Substantia nigra (tissue), 51 donors: ENCODE measurements at places on chromosomes 11 and 22.

DNA sequence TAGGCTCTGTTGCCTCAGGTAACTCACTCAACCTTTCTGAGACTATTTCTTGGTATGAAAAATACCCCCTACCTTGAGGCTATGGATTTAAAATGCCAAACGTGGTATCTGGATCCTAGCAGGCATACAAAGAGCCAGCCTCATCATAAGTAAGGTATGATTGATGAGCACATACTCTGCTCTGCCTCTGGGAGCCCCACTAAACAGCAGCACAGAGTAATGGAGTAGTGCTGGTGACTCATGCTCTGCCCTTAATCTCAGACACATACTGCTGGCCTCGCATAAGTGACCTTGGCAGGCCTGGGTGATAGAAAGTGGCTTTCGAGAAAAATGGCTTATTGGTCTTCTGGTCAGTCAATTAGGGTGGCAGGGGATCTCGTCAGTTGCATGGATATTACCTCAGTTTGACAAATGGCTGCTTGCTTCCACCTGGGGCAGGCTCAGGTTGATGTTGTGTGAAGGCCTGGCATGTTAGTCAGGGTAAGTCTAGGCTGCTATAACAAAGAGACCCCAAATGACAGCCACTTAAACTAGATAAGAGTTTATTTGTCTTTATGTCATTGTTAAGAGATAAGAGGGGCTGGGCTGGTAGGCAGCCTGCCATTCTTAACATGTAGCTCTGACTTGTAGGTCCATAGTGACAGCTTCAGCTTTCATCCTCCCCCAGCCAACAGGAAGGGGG, 15.2 kb upstream of the SLC6A5 start:
- no peak for DNase-seq

- DNase-seq, result no peak
These were observed 438 bp upstream of the PLA2G3 start for GRCh38 chr22:31140746-31141145.

- no peak for DNase-seq
These were observed 57.8 kb downstream of the SPATA19 start for GRCh38 chr11:133787379-133788141.

GRCh38 chr11:27716835-27717234, 16.6 kb upstream of the BDNF start:
- no peak for DNase-seq

GRCh38 chr11:64245797-64246620, 734 bp downstream of the PPP1R14B start:
- DNase-seq, result no peak

- no peak for DNase-seq
These were observed 25.8 kb downstream of the SWAP70 start for GRCh38 chr11:9689721-9690120.

DNA sequence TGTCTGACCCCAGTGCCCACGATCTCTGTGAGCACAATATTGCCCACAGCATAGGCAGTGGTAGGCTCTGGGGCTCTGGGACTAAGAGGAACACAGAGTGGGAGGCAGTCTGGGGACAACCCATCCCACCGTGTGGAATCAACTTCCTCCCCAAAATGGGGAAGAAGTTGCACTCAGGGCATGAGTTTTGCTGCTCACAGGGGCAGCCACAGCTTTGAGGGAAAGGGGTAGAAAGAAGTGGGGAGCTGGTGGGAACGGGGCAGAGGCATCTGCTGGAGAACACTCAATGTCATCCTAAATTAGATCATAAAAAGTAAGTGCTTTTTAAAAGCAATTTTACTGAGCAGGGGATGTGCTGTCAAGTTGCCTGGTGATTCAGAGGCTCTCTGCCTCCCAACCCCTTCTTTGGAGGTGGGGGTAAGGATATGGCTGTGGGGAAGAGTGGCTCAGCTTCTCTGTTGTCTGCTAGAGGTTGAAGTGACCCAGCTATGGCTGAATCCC, 233.8 kb upstream of the NCAM1 start:
- DNase-seq, result no peak

DNA sequence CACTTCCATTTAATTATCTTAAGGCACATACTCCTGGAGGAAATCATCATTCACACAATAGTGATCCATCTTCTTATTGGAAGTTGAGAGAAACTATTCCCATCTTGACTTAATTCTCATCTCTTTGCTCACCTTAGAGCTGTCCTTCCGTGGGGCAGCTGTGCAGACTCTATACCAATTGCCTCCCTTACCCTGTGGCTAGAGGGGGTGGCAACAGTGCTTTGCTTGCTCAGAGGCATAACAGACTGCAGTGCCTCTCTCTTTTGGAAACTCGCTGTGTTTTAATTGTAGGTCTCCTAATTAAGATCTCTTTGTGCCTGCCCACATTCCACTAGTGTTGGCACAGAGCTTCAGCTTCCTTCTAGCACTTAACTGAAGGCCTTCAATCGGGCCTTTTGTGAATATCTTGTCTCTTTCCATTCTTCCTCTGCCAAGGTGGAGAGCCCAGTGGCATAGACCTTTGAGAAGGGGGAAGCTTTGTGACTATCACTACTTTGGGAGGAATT, 5.5 kb downstream of the KMT2A start:
- no peak for DNase-seq

- DNase-seq, result no peak
These were observed 761.3 kb downstream of the OPCML start for GRCh38 chr11:132770829-132771530.

DNA sequence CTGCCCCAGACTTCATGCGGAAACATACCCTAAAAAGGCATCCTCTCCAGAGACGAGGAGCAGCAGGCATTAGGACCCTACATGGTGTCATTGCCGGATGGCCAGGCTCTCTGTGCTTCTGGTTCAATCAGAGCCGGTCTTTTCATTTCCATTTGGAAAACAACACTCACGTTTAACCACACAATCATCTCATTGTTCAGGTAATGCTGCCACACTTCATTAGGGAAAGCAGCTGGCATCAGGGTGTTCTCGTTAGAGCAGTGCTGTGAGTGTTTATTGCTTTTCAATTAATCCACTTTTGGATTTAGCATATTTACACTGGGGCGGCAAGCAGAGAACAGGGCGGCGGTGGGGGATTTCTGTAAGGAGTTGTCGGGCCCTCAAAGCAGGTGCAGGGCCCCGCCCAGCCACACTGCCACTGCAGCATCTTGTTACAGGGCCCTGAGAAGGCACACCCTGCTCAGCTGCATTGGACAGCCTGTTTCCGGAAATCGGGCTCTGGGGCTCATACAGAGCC, 338.6 kb downstream of the SHANK2 start:
- DNase-seq, result no peak

DNA sequence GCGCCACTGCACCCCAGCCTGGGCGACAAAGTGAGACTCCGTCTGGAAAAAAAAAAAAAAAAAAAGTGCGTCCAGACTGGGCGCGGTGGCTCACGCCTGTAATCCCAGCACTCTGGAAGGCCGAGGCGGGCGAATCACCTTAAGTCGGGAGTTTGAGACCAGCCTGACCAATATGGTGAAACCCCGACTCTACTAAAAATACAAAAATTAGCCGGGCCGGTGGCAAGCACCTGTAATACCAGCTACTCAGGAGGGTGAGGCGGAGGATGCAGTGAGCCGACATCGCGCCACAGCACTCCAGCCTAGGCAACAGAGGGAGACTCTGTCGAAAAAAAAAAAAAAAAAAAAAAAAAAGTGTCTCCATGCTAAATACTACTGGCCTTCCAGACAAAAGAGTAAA, 1.3 kb downstream of the USP28 start:
- no peak for DNase-seq

DNA sequence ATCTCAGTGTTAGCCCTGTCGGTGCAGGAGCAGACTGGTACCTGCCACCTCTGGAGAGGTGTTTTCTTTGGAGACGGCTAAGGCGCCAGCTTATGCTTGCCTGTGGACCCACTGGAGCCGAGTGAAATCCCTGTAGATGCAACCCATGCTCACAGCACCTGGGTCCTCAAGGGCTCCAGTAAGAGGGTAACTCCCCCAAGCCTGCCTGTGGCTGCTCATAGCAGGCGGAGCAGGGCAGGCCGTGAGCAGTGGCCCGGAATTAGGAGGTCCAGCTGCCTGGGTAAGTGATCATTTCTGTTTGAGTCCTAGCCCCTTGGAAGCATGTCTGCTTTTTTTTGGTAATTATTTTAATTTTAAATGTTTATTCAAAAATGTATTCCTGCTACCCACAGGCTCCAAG, 43.8 kb downstream of the NAT10 start:
- DNase-seq, result no peak

DNA sequence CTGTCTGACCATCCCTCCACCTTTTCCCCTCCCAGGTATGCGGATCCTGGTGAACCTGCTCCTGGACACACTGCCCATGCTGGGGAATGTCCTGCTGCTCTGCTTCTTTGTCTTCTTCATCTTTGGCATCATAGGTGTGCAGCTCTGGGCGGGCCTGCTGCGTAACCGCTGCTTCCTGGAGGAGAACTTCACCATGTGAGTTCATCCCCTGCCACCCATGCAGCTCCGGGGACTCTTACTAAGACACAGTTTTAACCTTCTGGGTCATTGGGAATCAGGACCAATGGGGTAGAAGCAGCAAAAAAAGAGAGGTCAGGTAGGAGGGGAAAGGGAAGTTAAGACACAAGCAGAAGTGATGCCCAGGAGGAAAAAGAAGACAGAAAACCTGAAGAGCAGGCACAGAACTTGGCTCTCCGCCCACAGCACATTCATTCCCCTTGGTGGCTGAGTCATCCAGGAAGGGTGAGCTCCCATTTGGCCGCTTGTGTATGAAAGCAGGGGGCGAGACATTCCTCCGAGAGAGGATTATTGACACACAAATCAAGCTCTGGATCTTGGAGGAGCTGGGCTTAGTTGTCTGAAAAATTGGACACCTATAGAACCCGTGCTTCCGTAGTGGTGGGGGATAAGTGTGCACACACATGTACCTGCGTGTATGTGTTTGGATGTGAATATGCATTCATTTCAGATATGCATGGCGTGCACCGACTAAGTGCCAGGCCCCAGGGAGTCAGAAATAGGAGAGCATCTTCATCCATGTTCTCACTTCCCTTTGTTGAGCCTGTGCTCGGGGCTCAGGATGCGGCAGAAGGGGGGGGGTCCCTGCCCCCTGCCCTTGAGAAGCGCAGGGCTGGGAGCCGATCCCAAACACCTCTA, 64.2 kb downstream of the CACNA1I start:
- no peak for DNase-seq

DNA sequence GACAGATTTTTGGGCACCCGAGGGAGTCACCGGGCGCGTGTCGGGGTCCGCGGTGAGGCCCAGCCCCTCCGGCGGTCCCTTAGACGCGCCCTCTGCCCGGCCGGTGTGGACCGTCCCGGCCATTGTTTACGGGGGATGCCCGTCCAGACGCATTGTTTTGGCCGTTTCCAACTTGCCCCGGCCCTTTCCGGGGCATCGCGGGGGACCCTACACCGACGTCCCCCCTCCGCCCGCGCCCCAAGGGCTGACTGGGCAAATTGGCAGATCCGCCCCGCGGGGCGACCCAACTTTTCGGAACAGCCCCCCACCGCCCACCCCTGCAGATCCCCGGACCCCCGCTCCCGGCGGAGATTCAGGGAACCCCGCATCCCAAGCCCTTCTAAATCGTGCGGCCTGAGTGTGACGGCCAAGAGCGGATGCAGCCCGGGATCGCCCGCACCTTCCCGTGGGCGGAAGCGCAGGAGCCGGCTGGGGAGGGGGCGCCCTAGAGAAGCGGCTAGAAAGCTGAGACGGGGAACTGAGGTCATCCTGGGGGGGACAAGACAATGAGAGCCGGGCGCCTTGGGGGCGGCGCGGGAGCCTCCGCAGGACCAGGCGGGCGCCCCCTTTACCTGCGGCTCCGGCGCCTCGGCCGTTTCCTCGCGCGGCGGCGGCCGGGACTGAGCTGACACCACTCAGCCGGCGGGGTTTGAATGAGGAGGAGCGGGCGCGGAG, 17.1 kb upstream of the CCT8L2 start:
- DNase-seq, result no peak

DNA sequence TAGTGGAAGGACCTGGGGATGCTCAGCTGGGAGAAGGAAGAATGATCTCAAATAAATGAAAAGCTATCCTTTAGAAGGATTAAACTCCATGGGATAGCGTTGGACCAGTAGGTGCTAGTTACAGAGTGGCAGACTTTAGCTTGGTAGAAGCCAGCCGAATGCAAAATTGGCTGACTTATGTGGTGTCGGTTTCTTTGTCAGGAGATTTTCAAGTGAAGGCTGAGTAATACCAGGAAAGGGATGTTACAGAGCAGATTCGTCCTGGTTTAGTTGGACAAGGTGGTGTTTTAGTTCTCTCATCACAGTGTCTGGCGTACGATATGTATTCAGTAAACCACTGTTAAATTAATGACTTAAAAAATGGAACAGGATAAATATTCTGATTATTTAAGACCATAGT, 26.0 kb downstream of the FDX1 start:
- DNase-seq, result no peak

GRCh38 chr11:10320736-10321465, 16.0 kb downstream of the ADM start:
- no peak for DNase-seq

DNA sequence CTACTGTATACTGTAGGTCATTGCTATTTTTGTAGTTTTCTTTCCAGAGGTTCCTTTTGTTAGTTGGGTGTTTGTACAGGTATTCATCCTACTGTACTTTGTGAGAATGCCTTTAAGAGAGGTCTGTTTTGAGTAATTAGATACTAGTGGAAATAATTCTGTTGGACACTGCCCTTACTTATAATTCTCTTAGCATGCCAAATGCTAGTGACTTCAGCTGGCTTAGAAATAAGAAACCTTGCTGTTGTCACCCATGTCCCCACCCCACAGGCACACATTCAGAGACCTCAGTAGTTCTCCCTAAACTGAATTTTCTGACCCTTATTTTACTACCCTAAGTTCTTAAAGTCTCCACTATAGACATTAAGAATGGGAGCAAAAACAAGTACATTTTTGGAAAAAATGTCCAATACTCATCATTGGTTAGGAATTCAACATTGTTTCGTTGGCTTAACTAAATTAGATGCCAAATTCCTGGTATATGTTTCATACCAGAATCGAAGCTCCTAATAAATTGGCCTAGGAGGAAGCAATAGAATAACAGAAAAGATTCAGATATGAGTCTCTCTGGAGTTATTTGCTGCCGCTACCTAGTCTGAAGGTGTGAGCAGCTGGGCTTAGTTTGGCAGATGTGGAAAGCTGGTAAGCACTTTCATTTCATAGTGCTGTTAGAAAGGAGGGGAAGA, 28.4 kb downstream of the ZNF143 start:
- no peak for DNase-seq

- DNase-seq, result no peak
These were observed 5.3 kb upstream of the NHERF4 start for GRCh38 chr11:119179983-119180382.

DNA sequence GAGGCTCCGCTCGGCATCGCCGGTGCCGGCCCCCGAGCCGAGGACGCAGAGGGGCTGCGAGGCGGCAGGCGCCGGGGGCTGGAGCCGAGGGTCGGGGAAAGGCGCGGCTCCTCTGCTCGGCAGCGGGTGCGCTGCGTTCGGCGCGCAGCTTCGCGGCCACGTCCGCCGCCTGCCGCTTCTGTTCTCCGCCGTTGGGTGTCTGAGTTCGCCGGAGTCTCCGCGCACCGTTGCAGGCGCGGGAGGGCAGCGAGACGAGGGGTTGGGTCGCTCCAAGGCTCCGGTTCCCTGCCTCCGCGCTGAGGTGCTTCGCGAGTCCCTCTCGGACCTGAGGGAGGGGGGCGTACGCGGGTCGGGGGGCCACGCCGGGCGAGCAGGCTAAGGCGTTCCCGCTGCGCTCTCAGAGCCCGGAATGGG, 347 bp downstream of the MN1 start:
- no peak for DNase-seq
